ENCODE measurements at places on chromosomes 6 and 20.

- DNase-seq, result peak; percentile 56
Observed at GRCh38 chr6:159943101-159943632, 25.7 kb upstream of the IGF2R start.

GRCh38 chr6:156595476-156595875 lies 181.7 kb upstream of the ARID1B start:
- DNase-seq, result no peak

DNA sequence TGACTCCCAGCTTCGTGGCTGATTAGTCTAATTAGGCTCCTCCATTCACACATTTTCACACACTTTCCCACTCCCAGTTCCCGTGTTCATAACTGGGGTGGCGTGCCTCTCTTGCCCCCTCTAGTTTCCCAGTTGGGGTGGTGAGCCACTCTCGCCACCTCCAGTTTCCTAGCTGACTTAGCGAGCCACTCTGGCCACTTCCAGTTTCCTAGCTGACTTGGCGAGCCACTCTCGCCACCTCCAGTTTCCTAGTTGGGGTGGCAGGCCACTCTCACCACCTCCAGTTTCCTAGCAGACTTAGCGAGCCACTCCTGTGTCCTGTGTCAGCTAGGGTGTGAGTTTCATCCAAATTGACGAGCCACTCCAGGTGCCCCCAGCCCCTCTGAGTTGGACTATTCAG lies 7.4 kb upstream of the GMPR start:
- DNase-seq, result peak; percentile 41

DNA sequence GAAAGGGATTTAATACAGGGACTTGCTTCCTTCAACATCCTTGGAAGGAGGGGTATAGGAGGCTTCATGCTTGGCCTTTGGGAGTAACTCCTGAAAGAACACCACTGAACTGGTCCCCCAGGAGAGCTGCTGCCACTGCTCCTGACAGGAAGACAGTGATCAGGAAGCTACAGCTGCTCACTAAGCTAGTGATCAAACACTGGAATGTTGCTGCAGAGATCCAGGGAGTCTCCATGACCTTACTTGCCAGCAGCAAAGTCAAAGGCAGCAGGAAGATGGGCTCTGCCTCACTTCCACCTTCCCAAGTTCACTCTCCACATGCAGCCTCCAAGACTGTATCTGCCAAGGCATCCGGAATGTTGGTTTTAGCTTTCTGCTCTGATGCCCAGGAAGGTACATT lies 31.8 kb downstream of the PIM1 start:
- DNase-seq, result no peak

DNA sequence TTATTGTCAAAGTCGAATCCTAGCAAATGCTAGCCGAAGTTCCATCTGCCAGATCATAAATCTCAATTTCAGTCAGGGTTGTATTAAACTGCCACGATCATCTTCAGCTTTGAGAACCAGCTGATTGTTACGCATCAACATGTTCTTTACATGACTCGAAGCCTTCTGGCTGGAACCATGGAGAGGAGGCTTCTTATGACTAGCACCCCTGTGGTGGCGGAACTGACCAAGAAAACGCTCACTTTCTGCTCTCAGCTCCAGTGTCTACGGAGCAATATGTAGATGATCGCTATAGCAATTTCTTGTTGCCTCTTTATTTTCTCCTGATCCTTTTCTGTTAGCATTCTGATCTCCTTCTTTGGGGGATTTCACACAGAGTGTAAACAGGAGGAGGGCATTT lies 479.4 kb upstream of the SLC35B3 start:
- no peak for DNase-seq

DNA sequence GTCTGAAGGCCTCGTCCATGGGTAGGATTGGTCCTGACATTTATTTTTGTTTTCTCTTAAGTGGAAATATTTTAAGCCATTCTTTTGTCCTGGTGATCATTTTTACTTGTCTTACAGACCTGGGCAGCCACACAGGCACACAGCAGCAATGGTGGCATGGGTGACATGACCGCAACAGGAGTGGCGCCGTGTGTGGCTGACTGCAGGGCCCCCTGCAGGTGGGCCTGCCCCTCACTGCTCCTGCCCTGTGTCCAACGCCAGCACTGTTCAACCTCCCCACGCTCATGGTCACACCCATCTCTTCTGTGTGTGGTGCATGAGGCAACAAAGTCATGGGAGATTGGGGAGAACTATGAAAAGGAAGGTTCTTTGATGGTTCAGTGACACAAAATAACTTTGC lies 151.9 kb downstream of the MYLK4 start:
- DNase-seq, result no peak
